ENCODE measurements at places on chromosomes 5 and 9.

GRCh38 chr9:118595719-118596305 lies 773.4 kb downstream of the BRINP1 start:
- DNase-seq = peak; percentile 67

- DNase-seq = no peak
Measured at GRCh38 chr5:100424787-100425186, 110.4 kb upstream of the FAM174A start.

DNA sequence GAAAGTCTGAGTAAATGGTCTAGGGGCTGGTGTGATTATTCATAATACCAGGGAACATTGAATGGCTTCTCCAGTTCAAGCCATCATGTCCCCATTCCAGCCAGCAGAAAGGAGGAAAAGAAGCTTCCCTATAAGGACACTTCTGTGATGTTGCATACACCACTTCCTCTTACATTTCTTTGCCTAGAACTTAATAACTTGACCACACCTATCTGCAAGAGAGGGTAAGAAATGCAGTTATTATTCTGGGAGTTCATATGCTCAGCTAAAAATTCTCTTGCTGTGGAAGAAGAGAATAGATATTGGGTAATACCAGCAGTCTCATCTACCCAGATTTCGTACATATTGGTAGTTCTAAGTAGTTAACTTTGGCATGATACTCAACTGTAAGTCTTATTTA lies 166.1 kb downstream of the SLC28A3 start:
- DNase-seq = no peak

DNA sequence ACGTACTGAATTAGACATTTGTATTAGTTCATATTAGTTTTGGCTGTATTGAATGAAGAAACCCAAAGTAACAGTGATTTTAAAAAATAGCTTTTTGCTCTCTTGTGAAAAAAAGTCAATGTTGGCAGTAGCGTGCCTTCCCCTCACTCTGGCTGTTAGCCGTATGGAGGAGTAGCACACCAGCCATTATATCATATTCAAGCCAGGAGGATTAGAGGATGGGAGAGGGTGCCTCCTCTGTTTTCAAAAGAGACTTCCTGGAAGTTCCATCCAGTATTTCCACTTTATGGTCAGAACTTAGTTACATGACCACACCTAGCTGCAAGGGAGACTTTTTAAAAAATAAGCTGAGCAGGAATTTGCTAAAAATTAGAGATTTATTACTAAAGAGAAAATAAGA lies 41.2 kb downstream of the GPR21 start:
- no peak for DNase-seq

- DNase-seq = no peak
Measured at GRCh38 chr5:139709582-139710318, 61.6 kb downstream of the CXXC5 start.

DNA sequence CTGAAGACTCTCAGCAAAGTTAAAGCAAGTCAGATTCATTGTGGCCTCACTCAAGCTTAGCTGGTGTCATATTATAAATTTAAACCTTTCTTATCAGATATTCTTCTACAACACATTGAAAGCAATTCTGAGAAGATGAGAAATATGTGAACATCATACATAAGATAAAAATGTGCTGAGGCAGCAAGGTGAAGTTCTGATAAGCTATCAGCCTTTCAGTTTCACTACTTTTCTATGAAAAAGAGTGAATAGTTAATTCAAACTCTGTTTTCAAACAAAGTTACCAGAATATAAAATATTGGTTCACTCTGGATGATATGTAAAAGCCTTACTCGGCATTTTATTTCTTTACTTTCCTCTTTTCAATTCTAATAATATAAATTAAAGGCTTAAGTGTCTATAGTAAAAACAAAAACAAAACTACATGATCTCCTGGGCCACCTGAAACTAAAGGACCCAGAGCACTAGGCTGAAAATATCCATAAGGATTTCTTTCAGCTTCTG lies 824.4 kb downstream of the MTRR start:
- no peak for DNase-seq

DNA sequence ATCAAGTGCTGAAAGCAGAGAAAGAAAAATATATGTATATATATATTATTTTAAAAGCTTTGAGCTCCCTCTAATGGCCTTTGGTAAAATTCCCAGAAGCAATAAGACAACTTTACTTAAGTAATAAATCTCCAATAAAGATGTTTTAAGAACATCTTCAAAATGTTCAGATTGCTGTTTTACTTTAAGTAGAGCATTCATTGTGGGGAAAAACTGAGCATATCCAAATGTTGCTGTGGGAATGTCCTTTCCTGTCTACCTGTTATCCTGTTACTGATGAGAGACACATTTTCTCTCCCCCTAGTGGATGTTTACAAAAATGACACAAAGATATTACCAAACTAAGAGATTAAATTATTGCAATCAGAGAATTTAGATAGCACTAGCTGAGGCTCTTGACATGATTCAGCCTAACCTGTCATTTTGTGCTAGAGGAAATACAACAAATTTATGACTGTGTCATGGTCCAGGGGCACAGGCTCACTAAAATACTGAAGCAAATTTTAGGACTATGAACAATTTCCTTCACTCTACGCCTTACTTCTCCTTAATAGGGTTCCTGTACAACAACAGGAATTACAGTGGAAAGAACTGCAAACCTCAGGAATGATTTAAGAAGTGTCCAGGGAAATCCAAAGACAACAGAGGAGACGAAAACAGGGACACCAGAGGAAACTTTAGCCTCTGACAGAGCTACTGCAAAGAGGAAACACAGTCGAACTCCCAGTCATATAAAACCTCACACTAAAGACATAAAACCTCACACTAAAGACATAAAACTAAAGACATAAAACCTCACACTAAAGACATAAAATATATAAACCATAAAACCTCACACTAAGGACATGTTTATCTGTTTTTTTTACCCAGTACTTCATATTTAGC lies 24.3 kb upstream of the PRRC1 start:
- DNase-seq = peak; percentile 48

DNA sequence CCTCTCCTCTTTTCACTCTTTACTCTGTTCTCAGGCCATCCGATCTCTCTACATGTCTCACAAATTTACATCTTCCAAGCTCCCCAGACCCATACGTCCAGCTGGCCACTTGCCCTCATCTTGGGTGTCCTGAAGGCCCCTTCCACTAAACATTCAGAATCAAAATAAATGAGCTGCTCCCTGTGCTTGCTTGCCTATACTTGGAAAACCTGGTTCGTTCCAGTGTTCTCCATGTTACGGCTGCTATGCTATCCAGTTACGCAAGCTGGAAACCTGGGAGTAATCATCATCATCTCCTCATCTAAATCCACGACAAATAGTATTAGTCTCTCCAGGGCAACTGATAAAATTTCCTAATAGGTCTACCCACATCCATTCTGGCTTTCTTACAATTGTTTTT lies 165.0 kb upstream of the FBXL17 start:
- no peak for DNase-seq

DNA sequence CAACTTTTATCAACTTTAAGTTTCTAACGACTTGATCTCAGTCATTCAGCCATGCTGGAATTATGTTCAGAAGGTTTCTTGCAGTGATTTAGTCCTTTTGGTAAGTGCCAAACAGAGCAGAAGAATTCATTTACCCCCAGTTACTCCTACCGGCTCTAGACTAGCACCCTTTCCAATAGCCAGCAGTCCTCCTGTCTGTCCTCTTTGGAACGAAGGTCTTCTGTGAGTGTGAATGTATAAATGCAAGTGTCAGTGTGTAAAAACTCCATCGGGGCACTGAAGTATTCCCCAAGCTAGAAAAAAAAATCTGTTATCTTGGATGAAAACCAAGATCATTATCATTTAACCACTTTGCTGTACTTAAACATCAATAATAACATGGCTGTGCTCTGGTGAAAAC lies 64.4 kb downstream of the GLIS3 start:
- no peak for DNase-seq

DNA sequence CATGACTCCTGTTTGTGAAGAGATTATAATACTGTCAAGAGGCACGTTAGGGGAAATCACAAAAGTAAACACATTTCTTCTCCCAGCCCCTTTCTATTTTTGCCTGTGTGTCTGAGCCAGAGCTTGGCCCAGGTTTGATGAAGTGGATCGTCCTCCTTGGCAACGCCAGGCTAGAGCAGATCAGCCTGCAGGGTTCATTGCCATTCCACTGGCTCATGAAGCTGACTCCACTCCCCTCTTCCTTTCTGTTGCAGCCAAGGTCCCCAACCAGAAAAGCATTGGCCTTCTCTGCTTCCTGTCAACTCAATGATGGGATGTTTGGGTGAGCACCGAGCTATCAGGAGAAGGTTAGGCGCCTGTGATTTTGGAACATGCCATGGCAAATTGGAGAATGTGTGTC lies 3.3 kb downstream of the ADRB2 start:
- DNase-seq = no peak

- peak; percentile 87 for DNase-seq
Measured at GRCh38 chr9:111178331-111179055, 140.2 kb upstream of the LPAR1 start.

DNA sequence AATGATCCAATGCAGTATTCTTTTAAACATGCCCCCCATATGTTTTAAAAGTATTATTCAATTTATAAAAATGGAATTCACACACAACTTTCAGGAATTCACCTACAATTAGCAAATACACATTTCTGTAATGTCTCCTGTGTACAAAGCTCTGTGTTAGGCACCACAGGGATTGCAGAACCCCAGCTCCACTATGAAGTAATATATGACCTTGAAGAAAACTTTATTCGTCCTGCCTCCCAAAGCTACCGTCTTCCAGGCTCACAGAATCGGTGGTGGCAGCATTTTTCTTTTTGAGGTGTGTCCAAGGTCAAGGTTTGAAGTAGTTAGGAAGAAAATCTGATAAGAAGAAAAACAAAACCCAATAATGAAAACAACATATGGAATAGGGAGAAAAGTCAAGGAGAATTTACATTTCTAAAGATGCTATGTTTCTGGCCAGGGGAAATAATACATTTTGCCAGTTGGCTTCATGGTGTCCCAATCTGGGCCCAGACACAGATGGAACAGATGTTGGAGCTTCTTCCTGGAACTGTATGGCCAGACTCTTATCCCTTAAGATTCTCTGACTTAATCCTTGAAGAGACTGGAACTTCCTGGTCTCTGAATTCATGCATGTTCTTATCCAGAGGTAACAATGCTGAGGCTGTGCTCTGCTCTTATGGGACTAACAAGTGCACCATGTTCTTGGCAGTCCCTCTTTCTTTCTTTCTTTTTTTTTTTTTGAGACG lies 22.0 kb upstream of the LVRN start:
- no peak for DNase-seq

GRCh38 chr9:2833096-2833495 lies 10.8 kb downstream of the PUM3 start:
- no peak for DNase-seq

DNA sequence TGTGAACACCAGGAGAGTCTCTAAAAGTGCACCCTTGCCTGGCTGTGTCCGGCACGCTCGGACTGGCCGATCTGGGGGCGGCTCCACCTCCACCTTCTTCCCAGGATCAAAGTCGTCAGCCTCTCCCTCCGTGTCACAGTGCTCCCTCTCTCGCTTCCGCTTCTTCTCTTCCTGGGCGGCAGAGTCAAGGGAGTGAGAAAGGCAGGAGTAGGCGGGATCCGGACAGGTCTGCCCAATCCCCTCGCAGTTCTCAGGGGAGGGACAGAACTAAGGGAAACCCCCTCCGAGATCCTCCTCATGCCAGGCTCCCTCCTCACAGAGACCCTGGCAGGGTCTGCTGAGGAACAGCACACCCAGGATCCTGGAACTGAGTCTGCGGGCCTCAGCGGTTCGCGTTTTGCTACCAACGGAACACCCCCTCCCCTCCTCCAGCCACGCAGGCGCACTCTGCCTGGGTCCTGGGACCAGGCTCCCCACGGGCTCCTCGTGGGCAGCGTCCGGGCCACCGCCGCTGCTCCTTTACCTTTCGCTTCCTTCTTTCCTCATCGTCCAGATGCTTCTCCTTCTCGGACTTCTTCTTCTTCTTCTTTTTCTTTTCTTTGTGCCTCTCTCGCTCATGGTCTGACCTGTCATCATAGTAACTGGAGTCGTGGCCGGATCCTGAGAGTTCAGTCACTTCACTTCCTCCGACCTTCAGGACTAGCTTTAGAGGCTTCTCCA lies 1.3 kb downstream of the BRD9 start:
- DNase-seq = no peak

- DNase-seq = no peak
Measured at GRCh38 chr5:179874136-179874535, 15.5 kb upstream of the MRNIP start.

GRCh38 chr9:8401961-8402705 lies 602.6 kb upstream of the DMAC1 start:
- DNase-seq = no peak

GRCh38 chr5:168042284-168043068 lies 249.0 kb upstream of the WWC1 start:
- DNase-seq = no peak

- DNase-seq = peak; percentile 63
Measured at GRCh38 chr5:159208514-159209437, 577 bp downstream of the RNF145 start.
